Cardiac fibroblast (primary cell): ENCODE measurements at places on chromosomes 3 and 15.
A peak's percentile ranks its signal among the peaks of the same experiment; 100 is the strongest.

GRCh38 chr15:48992096-48992495 lies 28.4 kb upstream of the SHC4 start:
- no peak for DNase-seq

- peak; percentile 54 for DNase-seq
Measured at GRCh38 chr15:51367322-51367976, 26.0 kb downstream of the GLDN start.

GRCh38 chr3:138937690-138938055 lies 9.3 kb downstream of the FOXL2 start:
- no peak for DNase-seq

- no peak for DNase-seq
Measured at GRCh38 chr3:43015991-43016865, 37.1 kb downstream of the GASK1A start.

- DNase-seq, result peak; percentile 92
Measured at GRCh38 chr3:99895703-99896441, 78.2 kb downstream of the CMSS1 start.

DNA sequence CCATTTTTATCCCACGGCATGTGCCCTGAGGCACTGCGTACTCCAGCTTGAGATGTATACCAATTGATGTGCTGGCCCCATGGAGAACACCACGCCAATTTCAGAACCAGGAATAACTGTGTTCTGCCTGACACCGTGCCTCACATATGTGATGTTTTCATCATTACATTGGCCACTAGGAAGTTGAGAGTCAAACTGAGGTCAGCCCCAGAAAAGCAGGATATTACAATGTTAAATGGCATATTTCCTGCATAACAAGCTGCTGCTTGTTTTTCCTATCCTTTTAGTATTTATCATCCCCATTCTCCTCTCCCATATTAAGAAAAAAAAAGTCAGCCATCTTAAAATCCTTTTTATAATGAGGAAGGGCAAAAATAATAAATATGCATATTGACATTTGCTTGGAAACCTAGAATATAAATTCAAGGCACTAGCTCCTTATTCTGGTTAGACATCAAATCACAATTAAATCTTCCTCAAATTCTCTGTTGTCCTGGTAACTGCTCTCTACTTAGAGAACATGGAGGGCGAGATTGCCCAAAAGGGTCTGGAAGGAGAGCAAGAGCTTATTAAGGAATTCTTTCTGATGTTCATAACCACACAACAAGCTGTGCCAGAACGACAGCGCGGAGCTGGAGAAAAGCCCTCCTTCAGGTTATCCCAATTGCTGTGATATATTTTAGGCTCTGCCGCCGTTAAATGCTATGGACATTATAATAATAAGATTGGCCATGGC lies 112.6 kb downstream of the UACA start:
- DNase-seq, result no peak

DNA sequence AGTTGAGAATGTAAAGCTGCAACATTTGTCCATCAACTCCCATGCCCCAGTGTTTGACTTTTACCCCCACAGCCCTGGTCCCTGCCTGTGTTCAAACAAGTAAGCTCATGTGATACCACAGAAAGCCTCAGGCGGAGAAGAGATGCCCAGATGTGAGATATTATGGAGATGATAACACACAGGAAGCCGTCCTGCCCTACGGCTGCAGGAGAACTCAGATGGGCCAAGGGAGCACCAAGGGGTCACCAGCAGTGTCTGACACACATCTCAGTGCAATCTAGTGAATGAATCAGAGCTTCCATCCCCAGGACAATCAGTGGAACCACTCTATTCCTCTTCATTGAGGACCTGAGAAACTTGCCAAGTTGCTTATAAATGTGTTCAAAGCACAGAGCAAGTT lies 14.0 kb upstream of the SPINK8 start:
- no peak for DNase-seq

GRCh38 chr15:57167821-57168395 lies 208.4 kb upstream of the CGNL1 start:
- DNase-seq, result no peak

GRCh38 chr15:62894322-62895085 lies 148.0 kb upstream of the TPM1 start:
- peak; percentile 62 for DNase-seq

- DNase-seq, result no peak
Measured at GRCh38 chr15:79296583-79296982, 14.1 kb downstream of the ANKRD34C start.

DNA sequence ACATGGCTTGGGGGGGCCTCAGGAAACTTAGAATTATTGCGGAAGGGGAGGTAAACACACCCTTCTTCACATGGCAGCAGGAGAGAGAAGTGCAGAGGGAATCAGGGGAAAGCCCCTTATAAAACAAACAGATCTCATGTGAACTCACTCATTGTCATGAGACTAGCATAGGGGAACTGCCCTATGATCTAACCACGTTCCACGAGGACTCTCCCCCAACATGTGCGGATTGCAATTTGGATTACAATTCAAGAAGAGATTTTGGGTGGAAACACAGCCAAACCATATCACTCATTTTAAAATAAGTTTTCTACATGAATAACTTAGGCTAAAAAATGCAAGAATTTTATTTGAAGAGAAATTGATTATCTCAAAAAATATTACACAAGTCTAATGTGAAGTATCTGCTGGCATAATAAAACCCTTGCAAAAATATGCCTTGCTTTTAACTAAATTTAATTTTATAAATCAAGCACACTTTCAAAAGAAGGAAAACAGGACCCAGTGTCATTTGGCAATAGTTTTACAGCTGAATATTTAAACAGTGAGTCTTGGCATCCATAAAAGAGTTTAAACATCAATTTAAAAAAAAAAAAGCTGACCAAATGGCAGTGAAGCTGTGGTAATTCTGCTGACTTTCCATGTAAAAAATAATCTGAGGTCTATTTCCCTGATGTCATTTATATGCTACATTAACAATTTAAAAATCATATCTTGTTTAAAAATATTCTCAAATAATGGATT lies 1057.2 kb downstream of the NAALADL2 start:
- DNase-seq, result no peak

DNA sequence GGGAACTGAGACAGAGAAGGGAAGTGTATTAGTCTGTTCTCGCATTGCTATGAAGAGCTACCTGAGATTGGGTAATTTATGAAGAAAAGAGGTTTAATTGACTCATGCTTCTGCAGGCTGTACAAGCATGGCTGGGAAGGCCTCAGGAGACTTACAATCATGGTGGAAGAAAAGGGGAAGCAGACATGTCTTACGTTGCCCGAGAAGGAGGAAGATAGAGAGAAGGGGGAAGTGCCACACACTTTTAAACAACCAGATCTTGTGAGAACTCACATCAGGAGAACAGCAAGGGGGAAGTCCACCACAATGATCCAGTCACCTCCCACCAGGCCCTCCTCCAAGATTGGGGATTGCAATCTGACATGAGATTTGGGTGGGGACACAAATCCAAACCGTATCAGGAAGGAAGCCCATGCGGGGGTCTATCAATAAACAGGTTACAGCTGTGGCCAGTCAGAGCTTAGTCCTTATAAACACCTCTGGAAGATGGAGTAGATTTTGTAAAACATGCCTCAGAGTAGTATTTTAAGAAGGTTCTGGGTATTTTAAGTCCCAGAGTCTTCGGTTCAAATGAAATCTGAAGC lies 153.9 kb downstream of the GHSR start:
- DNase-seq, result no peak

DNA sequence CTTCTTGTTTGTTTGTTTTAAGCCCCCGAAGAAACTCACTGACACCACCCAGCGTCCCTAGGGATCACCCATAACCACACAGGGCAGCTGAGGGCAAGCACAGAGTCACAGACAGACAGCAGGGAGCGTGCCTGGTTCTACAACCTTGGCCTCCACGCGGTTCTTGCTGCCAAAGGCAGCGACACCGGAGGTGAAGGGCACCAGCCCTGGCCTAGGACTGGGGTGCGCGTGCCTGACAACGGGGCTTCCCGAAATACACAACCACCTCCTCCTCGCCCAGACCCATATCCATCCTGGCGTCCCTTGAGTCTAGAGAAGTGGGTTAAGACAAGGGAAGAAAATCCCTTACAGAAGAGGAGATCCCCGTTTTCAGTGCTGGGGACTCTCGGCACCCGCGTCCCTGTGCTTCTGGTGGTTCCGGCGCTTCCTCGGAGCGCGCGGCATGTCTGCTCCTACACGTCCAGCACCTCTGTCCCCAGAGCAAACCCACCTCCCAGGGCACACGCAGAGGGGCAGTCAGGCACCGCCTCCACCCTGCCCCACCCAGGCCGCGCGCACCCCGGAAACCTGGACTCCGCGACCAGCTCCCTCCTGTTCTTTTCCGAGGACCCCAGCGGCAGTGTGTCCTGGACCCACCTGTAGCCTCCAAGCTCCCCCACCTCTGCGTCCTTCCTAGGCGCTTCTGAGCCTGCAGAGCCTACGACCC lies 911 bp downstream of the RFTN1 start:
- DNase-seq, result peak; percentile 22

DNA sequence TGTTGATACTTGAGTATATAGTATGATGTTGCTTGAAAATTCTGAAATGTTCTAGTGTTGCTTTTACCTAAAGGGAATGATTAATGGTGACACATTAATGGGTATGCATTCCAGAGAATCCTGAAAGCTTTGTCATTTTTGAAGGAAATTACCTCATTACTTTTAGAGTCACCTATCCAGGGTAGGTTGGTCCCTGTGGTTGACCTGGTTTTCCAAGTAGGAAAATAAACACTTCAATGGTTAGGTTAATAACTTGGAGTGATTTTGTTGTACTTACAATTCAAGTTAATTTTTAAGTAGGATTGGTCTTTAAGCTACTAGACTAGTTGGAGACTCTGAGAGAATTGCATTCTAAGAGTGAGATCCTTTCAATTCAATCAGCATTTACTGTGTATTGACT lies 31.0 kb downstream of the MITF start:
- DNase-seq, result peak; percentile 75

DNA sequence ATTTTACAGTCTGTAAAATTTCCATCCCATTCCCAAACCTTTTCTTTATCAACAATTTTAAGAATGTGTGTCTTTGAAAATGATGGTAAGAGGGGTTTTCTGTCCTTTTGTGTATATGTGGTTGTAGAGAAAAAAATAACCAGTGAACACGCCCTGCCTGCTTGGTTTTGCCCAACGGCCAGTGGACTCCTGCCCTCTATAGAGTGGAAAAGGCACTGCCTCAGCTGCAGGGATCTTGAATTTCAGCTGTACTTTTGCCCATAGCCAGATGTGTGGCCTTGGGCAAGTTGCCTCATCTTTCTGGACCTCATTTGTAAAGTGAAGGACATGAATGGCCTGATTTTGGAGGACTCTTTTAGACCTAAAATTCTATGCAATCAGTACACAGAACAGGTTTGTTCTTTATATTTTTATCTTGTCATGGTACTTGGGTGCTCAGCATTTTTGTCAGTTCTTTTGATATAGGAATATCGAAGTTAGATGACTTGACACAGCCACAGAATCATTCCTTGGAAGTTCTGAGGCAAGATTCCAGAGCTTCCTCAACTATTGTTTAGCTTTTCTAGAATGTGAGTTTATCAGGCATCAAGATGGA lies 81.0 kb downstream of the CLDN11 start:
- DNase-seq, result peak; percentile 75

DNA sequence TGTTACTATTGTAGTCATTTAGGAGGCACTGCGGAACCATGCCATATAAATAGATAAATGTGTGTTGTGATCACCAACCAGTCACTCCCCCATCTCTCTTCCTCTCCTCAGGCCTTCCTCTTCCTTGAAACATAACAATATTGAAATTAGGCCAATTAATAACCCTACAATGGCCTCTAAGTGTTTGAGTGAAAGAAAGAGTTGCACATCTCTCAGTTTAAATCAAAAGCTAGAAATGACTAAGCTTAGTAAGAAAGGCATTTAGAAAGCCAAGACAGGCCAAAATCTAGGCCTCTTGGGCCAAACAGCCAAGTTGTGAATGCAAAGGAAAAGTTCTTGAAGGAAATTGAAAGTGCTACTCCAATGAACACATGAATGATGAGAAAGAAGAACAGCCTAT lies 8.1 kb upstream of the DNASE1L3 start:
- no peak for DNase-seq

DNA sequence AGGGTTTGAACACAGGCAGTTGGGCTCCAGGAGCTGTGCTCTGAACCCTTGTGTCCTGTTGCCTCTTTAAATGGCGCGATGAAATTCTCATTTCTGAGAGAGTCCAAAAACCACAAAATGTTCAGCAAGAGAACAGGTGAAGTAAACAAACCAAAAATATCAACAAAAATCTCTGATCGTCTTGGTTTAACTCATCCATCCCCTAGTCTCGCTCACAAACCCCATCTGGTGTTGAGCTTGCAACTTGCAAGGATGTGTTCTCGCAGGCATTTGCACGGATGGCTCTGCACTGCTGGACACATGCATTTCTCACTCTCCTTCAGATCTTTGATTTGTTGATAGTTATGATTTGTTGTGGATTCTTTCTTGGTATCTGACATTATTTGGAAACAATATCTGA lies 31.1 kb downstream of the FAH start:
- DNase-seq, result no peak

DNA sequence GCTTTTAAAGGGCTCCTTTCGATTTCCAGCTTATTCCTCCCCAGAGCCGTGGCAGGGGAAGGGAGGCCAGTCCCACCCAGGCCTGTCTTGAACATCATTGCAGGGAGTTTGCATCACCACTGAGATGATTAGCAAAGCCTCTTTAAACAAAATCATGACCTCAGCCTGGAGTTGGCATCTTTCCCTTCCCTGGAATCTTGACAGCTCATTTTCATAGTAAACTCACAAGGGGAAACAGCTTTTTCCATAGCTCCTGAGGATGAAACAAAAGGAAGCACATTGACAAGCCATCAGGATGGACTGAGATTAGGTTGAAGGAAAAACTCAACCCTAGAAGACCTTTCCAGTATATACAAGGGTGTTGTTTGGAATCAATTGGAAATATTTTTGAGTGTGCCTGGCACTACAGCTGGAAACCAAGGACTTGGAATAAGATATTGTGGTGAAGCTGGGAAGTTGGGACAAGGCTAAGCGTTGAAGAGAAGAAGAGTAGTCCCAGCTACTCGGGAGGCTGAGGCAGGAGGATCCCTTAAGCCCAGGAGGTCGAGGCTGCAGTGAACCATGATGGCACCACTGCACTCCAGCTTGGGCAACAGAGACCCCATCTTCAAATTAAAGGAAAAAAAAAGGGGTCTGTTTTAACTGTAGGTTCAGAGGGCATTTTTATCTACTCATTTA lies 3.1 kb upstream of the LARP6 start:
- DNase-seq, result peak; percentile 99
